ENCODE measurements at places on chromosomes 5 and 9.

DNA sequence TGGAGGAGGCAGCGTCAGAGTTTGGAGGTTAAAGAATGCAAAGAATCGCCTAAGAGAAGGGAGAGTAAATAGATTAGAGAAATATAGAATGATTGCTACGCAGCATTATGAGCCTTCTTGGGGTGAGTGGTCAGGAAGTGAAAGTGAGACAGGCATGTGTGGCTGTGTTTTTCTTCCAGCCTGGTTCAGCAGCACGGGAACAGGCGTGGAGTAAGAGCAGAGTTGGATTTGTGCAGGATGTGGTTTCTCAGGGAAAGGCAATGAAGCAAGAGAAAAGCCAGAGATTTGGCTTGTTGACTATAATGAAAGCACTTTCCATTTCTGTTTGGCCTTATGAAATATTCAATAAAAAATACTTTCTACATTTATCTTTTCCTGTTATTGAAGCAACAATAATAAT, 34.3 kb upstream of the FRMD3 start:
- no peak for DNase-seq

DNA sequence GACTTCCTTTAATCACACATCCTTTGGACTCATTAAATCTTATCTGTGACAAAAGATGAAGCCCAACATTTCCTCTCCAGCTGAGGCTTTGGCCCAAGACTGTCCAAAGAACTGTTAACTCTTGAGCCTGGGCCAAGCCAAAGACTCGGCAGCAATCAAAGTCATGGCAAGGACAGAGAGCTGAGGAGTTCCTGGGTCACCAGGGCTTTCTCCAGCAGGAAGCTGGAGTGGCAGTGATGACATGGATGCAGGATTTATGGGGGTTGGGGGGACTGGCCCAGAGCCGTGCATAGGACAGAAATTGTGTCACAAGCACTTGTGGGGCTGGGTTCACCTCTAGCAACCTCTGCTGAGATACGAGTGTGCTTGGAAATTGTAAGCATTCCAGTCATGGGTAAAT, 440.3 kb downstream of the PLK2 start:
- no peak for DNase-seq

- no peak for DNase-seq
Measured at GRCh38 chr5:111772456-111773122, 15.6 kb upstream of the NREP start.

DNA sequence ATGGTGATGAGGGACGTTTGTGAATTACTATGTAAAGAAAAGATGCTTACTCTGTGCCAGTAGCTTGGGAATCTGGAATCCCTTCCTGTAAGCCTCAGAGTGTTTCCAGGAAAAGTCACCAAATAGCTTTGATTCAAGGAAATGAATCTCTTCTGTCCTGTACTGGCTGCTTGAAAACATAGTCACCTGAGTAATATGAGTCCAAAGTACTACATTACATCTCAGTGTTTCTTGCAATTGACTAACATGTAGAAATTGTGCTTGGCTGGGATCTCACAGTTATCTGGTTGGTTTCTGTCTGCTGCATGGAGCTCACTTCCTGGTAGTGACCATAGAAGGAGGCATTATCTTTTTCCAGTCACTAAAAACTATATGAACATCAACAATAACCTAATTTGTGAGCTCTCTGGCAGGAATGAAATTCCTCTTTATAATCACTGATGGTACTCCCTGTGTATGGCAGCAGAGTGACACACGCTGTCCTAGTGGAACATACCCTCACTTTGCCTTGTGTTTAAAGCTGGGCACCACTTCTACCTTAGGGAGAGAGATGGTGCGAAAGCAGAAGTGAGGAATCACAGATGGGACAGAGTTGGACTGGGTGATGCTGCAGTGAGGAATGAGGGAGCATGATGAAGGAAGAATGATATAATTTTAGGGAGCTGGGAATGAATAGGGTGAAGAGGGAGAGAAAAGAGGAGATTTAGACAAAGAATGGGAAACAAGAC, 568.5 kb downstream of the RAB3C start:
- DNase-seq = no peak

GRCh38 chr5:15796557-15796956, 296.6 kb downstream of the FBXL7 start:
- no peak for DNase-seq

DNA sequence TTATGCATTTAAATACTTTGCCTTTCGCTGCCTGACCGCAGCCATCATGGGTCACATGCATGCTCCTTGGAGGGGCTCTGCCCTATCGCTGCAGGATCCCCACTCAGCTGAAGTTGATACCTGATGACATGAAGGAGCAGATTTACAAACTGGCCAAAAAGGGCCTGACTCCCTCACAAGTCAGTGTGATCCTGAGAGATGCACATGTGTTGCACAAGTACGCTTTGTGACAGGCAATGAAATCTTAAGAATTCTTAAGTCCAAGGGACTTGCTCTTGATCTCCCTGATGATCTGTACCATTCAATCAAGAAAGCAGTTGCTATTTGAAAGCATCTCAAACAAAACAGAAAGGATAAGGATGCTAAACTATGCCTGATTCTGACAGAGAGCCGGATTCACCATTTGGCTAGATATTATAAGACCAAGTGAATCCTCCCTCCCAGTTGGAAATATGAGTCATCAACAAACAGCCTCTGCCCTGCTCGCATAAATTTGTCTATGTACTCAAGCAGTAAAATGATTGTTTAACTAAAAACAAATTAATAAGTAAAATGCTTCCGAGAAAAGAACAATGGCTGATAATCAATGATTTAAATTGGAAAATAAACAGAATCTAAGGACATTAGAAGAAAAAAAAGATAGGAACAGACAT, 41.6 kb upstream of the PPP2CA start:
- no peak for DNase-seq

DNA sequence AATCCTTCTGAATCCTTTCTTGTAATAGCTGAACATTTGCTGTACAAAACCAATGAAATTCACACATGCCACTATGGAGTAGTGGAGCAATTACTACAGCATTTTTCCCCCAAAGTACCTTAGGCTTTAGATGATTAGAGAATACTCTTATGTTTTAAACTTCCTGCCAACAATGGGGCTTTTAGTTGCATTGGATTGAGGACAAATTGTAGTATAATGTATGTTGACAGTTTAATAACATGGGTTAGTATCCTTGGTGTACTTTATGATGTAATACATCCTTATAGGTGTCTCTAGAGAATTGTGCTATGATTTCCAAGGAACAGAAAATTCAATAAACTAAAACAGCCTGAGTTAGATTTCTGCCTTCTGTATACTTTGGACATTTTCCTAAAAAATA, 422.7 kb upstream of the GRAMD2B start:
- no peak for DNase-seq

- no peak for DNase-seq
Measured at GRCh38 chr9:86768709-86769108, 178.6 kb downstream of the GAS1 start.

- no peak for DNase-seq
Measured at GRCh38 chr9:79662537-79662956, 90.8 kb downstream of the TLE4 start.

GRCh38 chr5:82820961-82821845, 256.0 kb downstream of the TMEM167A start:
- DNase-seq = no peak

DNA sequence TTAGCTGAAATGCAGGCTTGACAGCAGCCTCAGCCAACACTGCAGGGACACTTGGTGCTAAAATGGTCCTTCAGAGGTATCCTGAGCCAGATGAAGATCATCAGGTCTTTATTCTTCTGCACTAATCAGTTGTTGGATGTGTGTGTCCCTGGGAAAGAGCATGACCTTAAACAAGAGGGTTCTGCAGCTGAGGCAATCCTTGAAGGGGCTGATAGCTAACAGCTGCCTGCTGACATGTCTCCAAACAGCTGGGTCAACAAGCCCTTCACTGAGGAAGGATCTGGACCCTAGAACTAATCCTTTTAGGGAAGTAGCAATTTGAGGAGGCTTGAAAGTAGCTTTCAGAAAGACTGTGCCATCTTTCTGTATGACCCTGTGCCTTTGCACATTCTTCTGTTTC, 376.3 kb upstream of the ACTBL2 start:
- DNase-seq = no peak

GRCh38 chr5:76735762-76736545, 20.0 kb downstream of the F2R start:
- DNase-seq = no peak

DNA sequence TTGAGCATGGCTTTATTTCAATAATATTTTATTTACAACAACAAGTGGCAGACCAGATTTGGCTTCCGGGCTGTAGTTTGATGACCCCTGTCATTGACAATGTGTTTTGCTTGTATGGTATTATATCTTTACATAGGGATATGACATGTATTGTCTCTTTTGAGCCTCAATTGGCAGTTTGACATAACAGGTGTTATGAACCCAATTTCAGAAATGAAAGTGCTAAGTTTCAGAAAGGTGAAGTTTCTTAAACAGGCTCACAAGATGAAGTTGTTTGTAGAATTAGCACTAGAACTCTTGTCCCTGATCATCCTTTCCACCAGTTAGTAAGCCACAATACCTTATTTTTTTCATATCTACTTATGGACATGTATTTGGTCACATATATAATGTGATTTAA, 303.0 kb upstream of the GRIA1 start:
- no peak for DNase-seq

GRCh38 chr5:169085212-169085611, 215.7 kb downstream of the SLIT3 start:
- DNase-seq = no peak

DNA sequence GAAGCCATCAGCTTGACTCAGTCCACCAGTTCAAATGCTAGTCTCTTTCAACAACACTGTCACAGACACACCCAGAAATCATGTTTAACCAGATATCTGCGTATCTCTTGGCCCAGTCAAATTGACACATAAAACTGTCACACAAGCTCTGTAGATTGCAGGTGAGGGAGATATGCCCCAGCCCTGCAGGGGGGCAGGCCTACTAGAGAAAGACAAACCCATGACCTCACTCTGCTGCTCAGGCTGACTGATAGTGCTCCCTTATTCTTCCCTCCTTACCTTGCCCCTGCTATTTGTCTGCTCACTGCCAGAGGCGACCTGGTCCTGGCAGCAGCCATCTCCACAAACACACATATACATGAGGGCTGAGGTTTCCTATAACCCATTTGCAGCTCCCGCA, 351.3 kb downstream of the DRD1 start:
- no peak for DNase-seq

DNA sequence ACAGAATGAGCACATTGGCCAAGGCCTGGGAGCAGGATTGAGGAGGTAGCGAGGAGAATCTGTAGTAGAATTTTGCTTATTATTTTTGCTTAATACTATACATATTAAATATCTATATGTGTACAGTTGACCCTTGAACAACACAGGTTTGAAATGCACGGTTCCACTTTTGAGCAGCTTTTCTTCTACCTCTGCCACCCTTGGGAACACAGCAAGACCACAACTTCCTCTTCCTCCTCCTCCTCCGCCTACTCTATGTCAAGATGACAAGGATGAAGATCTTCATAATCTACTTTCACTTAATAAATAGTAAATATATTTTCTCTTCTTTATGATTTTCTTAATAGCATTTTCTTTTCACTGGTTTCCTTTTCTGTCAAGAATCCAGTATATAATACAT, 541.4 kb downstream of the KCTD16 start:
- DNase-seq = no peak

GRCh38 chr5:179121667-179122111, 61.5 kb downstream of the ZNF354C start:
- no peak for DNase-seq

DNA sequence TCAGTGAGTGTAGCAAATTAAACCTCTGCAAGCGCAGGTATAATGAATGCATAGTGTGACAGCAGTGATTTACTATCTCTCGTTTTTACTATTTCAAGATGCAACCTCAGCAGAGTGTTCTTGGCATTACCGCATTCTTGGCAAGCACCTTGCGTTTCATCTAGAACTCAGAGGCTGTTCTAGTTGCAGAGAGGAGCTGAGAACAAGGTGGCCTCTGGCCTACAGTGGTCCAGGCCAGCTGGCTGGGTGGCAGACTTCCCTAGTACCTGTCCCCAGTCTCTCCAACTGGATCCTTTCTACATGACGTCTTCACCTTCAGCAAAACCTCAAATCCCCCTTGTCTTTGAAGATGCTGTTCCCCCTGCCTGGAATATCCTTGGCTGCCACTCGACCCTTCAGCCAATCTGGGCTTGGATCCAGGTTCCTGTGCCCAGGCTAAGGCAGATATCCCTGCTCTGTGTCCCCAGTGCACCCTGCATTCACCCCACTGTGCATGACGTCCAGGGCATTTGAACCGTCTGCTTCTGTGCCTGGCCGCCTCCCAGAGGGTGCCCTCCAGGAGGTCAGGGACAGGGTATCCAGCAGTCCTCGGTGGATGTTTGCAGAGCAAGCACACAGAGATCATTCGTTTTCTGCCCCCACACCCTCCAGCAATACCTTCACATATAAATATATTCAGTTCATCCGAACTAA, 120.4 kb upstream of the CPEB4 start:
- DNase-seq = no peak

- DNase-seq = no peak
Measured at GRCh38 chr5:1762121-1762882, 37.3 kb downstream of the MRPL36 start.

DNA sequence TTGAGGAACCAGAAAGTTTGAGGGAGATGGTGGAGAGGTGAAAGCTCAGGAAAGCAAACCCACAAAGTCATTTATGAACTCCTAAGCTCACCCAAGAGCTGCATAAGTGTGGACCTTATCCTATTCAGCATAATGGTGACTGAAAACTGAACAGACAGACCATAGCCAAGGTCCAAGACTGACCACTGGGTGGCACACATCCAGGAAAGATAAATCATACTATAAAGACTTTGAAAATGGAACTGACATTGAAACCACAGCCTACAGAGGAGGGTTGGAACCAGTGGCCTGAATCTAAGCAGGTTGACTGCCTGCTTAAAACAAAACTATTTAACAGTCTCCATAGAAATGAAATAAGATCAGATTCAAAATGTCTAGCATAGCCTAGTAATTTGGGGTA, 121.0 kb upstream of the RGS7BP start:
- peak; percentile 4 for DNase-seq

- no peak for DNase-seq
Measured at GRCh38 chr9:107358986-107359385, 75.9 kb downstream of the RAD23B start.

DNA sequence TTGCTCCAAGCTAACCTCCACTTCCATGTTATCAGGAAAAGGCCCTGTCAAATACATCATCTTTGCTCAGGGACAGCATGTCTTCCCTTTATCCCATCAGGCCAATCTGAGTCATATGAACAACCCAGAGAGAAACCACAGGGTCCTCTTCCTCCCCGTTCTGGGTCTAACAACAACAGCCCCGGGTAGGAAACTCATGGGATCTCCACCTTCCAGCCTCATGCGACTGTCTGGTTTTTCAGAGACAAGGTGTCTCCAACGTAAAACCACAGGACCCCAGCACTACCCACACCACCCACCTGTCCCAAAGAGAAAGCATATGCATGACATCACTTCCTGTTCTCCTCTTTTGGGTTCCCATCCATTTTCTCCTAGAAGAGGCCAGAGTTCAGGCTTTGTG, 217.9 kb downstream of the ENC1 start:
- DNase-seq = no peak

DNA sequence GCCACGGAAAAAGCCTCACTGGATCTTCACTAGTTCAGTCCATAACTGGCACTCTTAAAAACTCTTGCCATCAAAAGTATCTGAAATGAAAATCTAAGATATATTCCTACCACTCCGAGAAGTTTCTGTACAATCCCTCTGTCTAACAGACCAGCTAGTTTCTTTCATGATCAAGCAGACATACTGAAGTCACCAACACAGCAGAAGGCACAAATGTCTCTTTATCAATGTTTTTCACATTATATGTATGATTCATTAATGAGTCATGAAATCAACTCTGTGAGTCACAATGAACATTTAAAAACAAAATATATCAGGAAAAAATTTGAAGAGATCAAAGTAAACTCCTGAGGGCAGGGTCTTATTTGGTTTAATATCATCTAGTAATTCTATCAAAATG, 50.8 kb downstream of the F2R start:
- DNase-seq = no peak

All from HTR-8/SVneo (cell line).